ENCODE measurements at places on chromosomes 7 and 10. TPM values are rescaled to one million over a fixed set of nuclear protein-coding genes. Genes with fewer than 3 reads are reported as not detected.

The CDK14 gene
- 13.7 TPM for total RNA-seq

GRCh38 chr7:25454562-25455041 lies 226.3 kb upstream of the NPVF start:
- no peaks in the 10 kb centered on the region for H3K27me3 ChIP-seq
- DNase-seq, result no peak
- no peaks in the 10 kb centered on the region for H3K36me3 ChIP-seq
- H3K27ac ChIP-seq, result no peak overlapping the region

GRCh38 chr10:35210961-35211360 lies 84.3 kb downstream of the CREM start:
- no peaks in the 10 kb centered on the region for H3K27me3 ChIP-seq
- H3K4me3 ChIP-seq, result no peak overlapping the region
- no peaks in the 10 kb centered on the region for H3K36me3 ChIP-seq

The GNGT1 gene
- total RNA-seq, result not detected

GRCh38 chr7:18202315-18203045 lies 174.8 kb upstream of the PRPS1L1 start:
- no peaks in the 10 kb centered on the region for H3K27me3 ChIP-seq
- no peak overlapping the region for H3K4me3 ChIP-seq
- no peaks in the 10 kb centered on the region for H3K36me3 ChIP-seq
- H3K4me1 ChIP-seq, result no peaks in the 10 kb centered on the region

GRCh38 chr10:28906934-28907333 lies 229.6 kb downstream of the BAMBI start:
- H3K4me1 ChIP-seq, result no peaks in the 10 kb centered on the region
- H3K4me3 ChIP-seq, result no peak overlapping the region
- no peaks in the 10 kb centered on the region for H3K36me3 ChIP-seq

- no peaks in the 10 kb centered on the region for H3K27me3 ChIP-seq
- H3K4me3 ChIP-seq, result no peak overlapping the region
- no peaks in the 10 kb centered on the region for H3K4me1 ChIP-seq
- H3K36me3 ChIP-seq, result no peaks in the 10 kb centered on the region
- no peak for DNase-seq
Observed at GRCh38 chr10:79483948-79484347, 28.4 kb upstream of the EIF5AL1 start.

GRCh38 chr10:119713744-119714483 lies 11.9 kb upstream of the INPP5F start:
- no peaks in the 10 kb centered on the region for H3K36me3 ChIP-seq
- no peak for DNase-seq
- no peak overlapping the region for H3K27ac ChIP-seq
- no peaks in the 10 kb centered on the region for H3K27me3 ChIP-seq
- no peaks in the 10 kb centered on the region for H3K4me1 ChIP-seq
- no peak overlapping the region for H3K4me3 ChIP-seq

The MUC12 gene
- total RNA-seq, result 4.0 TPM

GRCh38 chr10:128865436-128866195 lies 601.4 kb upstream of the MGMT start:
- H3K4me1 ChIP-seq, result peaks cover 3% of the 10 kb centered on the region
- H3K27me3 ChIP-seq, result no peaks in the 10 kb centered on the region
- H3K27ac ChIP-seq, result peak overlapping the region; percentile 48

- H3K4me1 ChIP-seq, result no peaks in the 10 kb centered on the region
- H3K27me3 ChIP-seq, result no peaks in the 10 kb centered on the region
- no peak overlapping the region for H3K4me3 ChIP-seq
- no peak for DNase-seq
Observed at GRCh38 chr7:21867226-21867625, 78.5 kb downstream of the CDCA7L start.

DNA sequence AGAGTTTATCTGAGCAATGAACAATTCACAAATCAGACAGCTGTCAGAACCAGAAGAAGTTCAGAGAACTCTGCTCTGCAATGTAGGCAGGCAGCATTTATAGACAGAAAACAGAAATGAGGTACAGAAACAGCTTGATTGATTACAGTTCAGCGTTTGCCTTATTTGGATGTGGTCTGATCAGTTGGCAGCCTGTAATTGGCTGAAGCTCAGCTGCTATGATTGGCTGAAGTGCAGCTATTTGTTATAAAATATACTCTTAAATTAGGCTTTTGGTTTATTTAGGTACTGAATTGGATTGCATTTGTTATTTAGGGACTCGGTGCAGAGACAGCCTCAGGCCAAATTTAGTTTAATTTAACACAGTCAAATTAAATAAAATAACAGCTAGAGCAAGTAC lies 85.8 kb upstream of the JAZF1 start:
- no peaks in the 10 kb centered on the region for H3K27me3 ChIP-seq
- DNase-seq, result no peak
- H3K4me3 ChIP-seq, result no peak overlapping the region
- no peak overlapping the region for H3K27ac ChIP-seq
- H3K36me3 ChIP-seq, result no peaks in the 10 kb centered on the region

DNA sequence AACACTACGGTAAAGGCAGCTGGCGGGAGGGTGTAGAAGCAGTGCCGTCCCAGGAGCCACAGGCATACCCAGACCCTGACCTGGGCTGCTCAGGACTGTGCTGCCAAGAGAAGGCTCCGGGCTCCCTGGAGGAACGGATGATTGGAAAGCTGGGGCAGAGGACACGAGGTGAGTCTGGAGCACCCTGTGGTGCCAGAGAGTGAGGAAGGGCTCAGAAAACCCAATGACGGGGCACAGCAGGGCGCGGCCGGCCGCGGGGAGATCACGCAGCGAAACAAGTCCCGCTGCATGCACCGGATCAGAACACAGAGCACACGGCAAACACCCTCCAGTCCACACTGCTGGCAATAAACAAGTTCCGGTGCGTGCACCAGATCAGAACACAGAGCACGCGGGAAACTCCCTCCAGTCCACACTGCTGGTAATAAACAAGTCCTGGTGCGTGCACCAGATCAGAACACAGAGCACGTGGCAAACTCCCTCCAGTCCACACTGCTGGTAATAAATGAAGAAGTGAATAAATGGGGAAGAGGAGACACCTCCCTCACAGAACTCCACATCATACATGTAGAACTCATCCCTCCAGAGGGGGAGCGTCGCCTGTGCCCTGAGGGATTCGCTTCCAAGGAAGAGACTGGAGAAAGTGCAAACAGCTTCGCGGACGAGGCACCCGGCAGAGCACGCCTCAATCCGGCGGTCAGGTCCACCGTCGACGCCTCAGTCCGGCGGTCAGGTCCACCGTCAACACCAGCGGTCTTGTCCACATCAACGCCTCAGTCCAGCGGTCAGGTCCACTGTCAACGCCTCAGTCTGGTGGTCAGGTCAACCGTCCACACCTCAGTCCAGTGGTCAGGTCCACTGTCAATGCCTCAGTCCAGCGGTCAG lies 265.0 kb downstream of the MAD1L1 start:
- no peaks in the 10 kb centered on the region for H3K36me3 ChIP-seq
- no peaks in the 10 kb centered on the region for H3K4me1 ChIP-seq
- no peaks in the 10 kb centered on the region for H3K27me3 ChIP-seq
- DNase-seq, result no peak

GRCh38 chr7:110529175-110529574 lies 561.8 kb upstream of the LRRN3 start:
- no peaks in the 10 kb centered on the region for H3K36me3 ChIP-seq
- no peaks in the 10 kb centered on the region for H3K27me3 ChIP-seq
- no peak for DNase-seq
- no peak overlapping the region for H3K27ac ChIP-seq
- H3K4me1 ChIP-seq, result no peaks in the 10 kb centered on the region

The ARPC1A gene
- 136 TPM for total RNA-seq

- no peaks in the 10 kb centered on the region for H3K4me1 ChIP-seq
- no peaks in the 10 kb centered on the region for H3K27me3 ChIP-seq
- H3K36me3 ChIP-seq, result peaks cover 3% of the 10 kb centered on the region
- H3K27ac ChIP-seq, result no peak overlapping the region
Observed at GRCh38 chr7:99365318-99366141, 9.0 kb upstream of the ARPC1B start.

GRCh38 chr7:78904983-78905382 lies 548.5 kb downstream of the MAGI2 start:
- H3K36me3 ChIP-seq, result no peaks in the 10 kb centered on the region
- no peaks in the 10 kb centered on the region for H3K27me3 ChIP-seq
- H3K27ac ChIP-seq, result no peak overlapping the region
- H3K4me3 ChIP-seq, result no peak overlapping the region
- no peaks in the 10 kb centered on the region for H3K4me1 ChIP-seq

DNA sequence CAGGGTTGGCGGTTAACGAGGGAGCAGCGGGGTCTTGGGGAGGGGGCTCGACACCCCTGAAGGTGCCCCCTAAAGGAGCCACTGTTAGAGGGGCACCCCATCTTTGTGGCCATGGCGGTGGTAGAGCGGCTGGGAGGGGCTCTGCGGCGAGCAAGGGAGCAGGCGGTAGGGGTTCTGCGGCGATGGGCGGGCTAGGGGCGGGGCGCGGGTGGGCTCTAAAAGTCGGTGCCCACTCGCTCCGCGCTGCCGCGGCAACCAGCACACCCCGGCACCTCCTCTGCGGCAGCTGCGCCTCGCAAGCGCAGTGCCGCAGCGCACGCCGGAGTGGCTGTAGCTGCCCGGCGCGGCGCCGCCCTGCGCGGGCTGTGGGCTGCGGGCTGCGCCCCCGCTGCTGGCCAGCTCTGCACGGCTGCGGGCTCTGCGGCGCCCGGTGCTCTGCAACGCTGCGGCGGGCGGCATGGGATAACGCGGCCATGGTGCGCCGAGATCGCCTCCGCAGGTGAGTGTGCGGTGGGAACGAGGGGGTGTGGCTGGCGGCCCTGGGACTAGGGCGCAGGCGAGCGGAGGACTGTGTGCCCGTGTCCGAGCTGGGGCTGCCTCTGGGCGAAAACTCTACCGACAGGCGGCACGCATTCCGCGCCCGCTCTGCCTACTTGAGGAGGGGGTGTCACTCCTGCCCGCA lies at the start of gene MEST:
MEST (plus strand) TSS at position 245 of the 682 bp plus-strand sequence; CDS start at position 474, 229 bp downstream.
- H3K36me3 ChIP-seq, result no peaks in the 10 kb centered on the region
- peaks cover 4% of the 10 kb centered on the region for H3K4me1 ChIP-seq
- DNase-seq, result peak; percentile 6
- H3K27me3 ChIP-seq, result no peaks in the 10 kb centered on the region
- no peak within 1 kb of the TSS for H3K27ac ChIP-seq
- H3K4me3 ChIP-seq, result peak within 1 kb of the TSS; percentile 31

DNA sequence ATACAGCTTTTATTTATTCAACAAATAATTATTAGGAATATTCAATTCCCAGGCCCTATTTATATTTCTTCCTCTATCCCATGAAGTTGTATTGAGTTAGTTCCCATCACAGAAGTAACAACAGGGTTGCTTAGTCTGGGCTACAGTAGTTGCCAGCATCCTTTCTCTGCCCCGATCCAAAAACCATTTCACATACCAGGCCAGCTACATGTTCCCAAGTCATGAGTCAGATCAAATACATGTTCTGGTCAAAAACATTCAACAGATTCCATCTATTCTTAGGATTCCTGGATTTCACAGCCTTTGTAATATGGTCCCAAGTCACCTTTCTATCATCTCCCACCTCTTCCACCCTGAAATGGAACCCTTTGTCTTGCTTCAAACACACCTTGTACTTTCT lies 91.6 kb downstream of the RAB11FIP2 start:
- H3K4me3 ChIP-seq, result no peak overlapping the region
- no peak overlapping the region for H3K27ac ChIP-seq
- H3K36me3 ChIP-seq, result no peaks in the 10 kb centered on the region
- no peak for DNase-seq
- no peaks in the 10 kb centered on the region for H3K4me1 ChIP-seq

DNA sequence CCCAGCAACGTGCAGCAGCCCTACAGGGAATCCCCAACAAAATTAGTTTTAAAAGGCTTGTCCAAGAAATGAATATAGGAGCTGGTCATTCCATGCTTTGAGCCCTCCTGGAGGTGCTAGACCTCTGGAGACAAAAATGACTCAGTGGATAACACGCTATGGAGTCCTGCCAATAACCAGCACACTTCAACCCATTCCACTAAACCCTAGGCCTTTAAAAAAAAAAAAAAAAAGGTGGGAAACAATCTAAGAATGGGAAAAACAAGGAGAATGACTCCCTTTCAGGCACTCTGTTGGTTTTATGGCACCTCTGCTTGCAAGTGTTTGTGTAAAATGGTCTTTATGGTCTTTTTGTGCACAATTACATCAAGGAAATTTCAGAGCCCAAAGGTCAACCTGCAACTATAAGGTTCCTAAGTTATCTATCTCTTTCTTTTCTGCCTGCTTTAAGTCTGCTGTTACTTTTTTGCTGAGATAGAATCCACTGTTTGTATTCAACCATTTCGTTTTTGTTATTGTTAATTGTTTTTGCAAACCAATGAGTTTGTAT lies 21.3 kb downstream of the AVL9 start:
- no peak for DNase-seq
- H3K27ac ChIP-seq, result no peak overlapping the region
- no peaks in the 10 kb centered on the region for H3K4me1 ChIP-seq
- H3K4me3 ChIP-seq, result no peak overlapping the region
- no peaks in the 10 kb centered on the region for H3K27me3 ChIP-seq
- H3K36me3 ChIP-seq, result no peaks in the 10 kb centered on the region

DNA sequence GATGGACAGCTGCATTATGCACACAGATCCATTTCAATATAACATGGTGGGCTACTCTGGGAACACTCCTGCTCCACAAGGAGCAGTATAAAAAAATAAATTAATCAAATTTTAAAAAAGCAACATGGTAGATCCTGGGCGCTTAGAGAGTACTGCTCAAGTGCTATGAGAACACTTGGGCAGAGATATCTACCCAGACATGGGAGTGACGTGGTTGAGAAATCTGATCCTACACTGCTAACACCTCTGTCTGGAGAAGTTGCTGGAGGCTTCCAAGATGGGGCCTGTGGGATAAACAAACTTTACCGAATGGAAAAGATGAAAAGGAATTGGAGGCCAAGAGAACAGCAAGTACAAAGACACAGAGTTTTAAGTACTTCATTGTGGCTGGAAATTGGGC lies 9.0 kb downstream of the NSMCE4A start:
- H3K4me1 ChIP-seq, result no peaks in the 10 kb centered on the region
- no peak overlapping the region for H3K4me3 ChIP-seq
- H3K27me3 ChIP-seq, result no peaks in the 10 kb centered on the region
- peaks cover 6% of the 10 kb centered on the region for H3K36me3 ChIP-seq
- DNase-seq, result no peak
- H3K27ac ChIP-seq, result no peak overlapping the region

DNA sequence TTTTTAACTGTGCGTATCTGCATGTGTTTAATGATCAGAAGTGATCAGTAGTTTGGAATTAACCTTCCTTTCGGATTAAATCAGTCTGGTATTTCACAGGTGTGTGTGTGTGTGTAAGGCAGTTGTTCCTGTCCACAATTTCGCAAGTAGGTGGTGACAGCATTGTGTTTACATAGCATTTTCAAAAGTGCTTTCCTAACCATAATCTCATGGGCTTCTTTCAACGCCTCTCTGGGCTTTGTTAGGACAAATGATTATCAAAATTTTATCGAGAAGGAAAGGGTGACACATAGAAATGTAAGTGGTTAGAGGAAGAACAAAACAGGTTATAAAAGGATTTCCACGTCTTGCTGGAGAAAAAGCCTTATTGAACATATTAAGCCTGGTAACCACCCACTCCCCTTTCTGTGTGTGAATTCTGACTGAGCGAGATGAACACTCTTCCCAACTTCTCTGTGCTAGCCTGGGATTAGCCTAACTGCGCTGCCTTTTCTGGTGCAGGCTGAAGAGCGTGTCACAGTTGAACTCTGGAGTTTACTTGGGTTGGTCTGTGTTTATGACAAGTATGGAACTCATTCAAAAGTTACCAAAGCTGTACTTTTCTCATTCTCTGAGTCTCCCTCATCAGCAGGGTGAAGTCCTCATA lies 292.3 kb upstream of the PITRM1 start:
- peak overlapping the region; percentile 76 for H3K27ac ChIP-seq
- no peak for DNase-seq
- H3K36me3 ChIP-seq, result no peaks in the 10 kb centered on the region
- no peaks in the 10 kb centered on the region for H3K27me3 ChIP-seq
- no peak overlapping the region for H3K4me3 ChIP-seq
